Fibroblast of gingiva (primary cell): ENCODE measurements at places on chromosomes 1 and 21.

DNA sequence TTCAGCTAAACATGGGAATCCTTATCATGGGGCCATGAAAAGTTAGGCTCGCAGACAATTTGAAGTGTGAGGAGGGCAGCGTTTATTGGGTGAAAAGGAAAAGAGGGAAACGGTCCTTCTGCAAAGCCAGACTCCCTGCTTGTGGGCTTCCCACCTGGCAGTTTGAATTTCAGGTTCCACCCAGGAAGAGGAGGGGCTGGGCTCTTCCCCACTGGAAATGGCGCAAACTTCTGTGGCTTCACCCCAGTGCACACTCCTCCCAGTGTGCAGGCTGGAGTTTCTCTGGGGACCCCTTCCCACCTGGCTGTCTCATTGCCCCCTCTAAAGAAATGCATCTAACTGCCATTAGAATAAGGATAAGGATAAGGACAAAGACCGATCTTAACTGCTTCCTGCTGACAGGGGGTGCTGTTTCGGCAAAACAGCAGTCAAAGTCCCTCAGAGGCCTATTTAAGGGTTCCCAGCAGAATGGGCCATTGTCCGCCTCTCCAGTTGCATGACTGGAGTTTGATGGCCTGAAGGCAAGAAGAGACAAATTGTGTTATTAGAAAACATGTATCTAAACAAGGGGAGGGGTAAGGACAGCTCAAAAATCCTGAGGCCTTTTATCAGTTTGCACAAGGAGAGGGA lies 20.4 kb downstream of the AIM2 start:
- no peak for DNase-seq

DNA sequence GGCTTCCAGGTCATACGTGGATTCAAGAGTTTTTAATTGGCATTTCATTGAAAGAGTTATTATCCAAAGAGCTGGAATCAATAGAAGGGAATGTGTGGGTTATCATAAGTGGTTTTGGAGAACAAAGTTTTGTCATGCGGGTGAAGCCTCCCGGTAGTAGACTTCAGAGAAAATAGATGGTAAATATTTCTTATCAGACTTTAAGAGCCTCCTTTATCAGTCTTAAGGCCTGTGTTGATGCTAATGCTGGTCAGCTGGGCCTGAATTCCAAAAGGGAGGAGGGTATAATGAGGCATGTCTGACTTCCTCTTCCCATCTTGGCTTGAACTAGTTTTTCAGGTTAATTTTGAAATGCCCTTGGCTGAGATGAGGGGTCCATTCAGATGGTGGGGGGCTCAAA lies 89.7 kb downstream of the ITSN1 start:
- no peak for DNase-seq

DNA sequence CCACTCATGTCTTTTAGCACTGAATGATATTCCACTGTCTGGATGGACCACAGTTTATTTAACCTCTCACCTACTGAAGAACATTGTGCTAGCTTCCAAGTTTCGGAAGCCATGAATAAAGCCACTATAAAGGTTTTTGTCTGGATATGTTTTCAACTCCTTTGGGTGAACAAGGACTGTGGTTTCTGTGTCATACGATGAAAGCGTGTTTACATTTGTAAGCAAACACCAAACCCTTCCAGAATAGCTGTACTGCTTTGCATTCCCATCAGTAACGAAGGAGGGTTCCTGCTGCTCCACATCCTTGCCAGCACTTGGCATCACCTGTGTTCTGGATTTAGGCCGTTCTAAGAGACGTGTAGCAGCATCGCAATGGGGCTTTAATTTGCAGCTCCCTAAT lies 10.7 kb upstream of the ARHGEF16 start:
- no peak for DNase-seq

DNA sequence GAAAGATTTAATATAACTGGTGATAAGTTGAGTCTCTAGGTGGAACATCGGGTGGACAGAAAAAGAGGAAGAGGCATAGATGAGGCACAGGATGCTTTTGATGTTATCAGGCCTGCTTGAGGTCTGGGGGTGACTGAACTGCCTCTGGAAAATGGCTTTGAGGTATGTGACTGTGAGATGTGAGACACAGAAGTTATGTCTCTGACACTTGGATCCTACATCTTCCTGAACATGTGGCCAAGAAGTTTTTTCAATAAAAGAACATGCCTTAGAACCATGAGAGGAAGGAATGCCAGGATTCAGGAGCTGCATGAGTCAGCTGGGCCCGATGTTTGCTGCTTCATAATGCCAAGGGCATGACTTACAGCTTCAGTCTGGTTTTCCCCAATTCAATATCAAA lies 11.5 kb upstream of the AIM2 start:
- DNase-seq, result peak; percentile 75

- DNase-seq, result peak; percentile 81
Observed at GRCh38 chr1:198529414-198529813, 11.1 kb downstream of the ATP6V1G3 start.
